ENCODE measurements at places on chromosomes 2 and 18.

DNA sequence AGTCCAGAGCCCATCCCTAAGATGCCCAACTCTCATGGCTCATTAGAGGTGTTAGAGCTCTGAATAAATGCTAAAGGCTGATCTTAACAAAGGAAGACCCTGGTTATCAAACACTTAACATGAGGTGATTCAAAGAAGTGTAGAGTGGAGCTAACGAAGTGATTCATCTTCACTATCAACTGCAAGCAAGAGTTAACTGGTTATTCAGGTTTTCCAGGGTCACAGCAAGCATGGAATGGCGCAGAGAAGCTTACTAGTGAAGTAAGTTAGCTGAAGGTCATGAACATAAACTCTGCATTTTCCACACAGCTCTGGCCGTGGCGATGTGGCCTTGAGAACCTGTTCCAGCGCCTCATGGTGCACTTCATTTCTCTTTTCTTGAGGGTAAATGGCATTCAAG, 17.0 kb downstream of the RND3 start:
- DNase-seq = no peak

GRCh38 chr2:217290467-217290866, 430.6 kb upstream of the TNP1 start:
- DNase-seq = no peak

DNA sequence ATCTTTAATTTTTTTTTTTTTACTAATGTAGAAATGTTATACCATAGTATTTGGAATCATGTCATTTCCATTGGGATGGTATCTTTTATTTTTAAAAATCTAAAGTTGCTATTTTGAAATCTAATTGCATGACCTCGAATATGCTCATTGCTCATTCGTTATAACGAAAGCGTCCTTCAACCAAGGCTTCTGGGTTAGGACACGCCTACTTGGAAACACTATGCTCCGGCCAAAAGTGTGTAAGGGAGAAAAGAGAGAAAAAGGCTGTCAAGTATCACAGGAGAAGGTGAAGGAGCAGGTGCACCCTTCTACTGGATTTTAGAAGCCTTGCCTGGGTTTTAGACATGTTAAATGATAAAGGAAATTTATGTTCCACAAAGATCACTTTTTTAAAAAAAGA, 465.9 kb upstream of the ID2 start:
- no peak for DNase-seq

- no peak for DNase-seq
Observed at GRCh38 chr18:47118981-47119380, 31.3 kb downstream of the HDHD2 start.

- no peak for DNase-seq
Observed at GRCh38 chr2:14626873-14627272, 5.6 kb upstream of the LRATD1 start.

- DNase-seq = no peak
Observed at GRCh38 chr2:228545041-228545747, 363.7 kb upstream of the SPHKAP start.

DNA sequence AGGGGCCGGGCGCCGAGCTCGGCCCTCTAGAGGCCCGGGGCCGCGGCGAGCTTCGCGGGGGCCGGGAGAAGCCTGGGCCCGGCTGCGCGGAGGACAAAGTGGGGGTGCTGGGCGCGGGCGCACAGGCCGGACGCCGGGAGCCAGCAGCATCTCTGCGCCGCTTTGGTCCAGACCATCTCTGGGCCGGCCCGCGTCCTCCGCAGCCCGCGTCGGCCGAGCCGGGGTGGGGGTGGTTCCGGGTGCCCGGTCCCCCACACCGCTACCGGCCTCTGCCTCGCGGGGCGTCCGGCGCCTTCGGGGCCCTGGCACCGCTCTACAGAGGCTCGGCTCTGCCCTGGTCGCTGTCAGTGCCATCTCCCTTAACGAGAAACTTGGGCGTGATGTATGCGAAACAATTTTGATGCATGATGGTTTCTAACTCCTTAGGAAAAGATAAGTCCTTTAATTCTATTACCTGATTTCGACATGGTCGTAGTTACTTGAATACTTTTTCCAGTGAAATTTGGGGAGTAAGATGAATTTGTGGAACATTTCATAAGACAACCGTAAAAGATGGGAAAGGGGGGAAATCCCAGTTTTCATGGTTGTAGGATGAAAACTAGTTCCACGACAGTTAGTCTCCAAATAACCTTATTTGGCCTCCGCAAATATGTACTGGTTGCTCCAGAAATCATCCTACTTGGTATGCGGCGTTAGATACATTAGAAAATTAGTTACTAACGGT, 562 bp downstream of the TWSG1 start:
- peak; percentile 19 for DNase-seq

DNA sequence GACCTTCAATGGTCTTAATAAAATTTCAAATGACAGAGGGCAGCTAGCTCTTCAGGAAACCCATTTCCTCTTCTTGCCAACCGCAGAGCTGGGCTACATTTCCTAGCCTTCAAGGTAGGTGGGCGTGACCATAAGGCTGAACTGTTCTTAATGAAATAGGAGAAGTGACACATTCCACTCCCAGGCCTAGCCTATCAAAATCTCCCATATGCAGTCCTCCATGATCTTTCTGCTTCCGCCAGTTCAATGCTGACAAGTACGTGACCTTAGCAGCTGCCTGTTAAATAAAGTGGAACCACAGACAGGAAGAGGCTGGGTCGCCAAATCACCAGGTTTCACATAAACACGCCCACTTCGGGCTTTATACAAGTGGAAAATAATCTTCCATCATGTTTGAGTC, 13.2 kb downstream of the SERPINE2 start:
- peak; percentile 2 for DNase-seq

DNA sequence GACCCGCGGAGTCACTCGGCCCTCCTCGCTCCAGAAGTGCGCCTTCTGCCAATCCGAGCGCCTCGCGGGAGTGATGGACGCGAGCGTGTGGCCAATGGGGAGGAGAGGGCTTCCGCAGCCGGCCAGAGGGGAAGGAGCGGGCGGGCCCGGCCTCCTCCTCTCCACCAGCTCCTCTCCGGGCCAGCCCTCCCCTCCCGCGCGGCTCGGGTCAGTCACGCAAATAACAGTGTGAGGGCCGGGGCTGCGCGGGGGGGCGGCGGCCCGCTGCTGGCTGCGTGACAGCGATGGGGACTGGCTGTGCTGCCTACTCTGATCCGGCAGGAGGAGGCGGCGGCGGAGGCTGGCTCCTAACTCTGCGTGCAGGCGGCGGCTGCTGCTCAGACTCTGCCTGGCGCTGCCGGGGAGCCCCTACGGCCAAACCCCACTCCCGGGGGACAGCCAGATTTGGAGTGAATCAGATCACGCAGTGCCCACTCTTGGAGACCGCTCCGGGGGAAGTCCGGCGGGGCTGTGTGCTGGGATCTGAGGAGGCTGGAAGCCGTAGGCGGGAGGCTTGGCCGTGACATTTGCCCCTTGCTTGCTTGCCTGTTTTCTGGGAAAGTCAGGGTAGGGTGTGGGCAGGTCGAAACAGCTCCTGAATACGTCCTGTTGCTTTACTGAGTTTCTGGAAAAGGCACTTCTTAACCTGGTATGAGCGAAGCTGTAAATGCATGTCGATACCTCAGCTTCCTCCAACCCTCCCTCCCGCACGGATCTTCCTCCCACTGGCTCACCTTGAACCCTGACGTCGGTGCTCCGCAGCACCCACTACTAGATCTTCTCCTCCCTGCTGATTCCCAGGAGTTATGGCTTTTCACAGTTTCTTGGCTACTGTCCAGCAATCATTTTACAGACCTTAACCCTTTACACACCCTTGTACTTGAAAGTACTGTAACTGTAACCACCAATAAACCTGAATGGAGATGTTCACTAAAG, 97.9 kb upstream of the SERTAD2 start:
- no peak for DNase-seq

DNA sequence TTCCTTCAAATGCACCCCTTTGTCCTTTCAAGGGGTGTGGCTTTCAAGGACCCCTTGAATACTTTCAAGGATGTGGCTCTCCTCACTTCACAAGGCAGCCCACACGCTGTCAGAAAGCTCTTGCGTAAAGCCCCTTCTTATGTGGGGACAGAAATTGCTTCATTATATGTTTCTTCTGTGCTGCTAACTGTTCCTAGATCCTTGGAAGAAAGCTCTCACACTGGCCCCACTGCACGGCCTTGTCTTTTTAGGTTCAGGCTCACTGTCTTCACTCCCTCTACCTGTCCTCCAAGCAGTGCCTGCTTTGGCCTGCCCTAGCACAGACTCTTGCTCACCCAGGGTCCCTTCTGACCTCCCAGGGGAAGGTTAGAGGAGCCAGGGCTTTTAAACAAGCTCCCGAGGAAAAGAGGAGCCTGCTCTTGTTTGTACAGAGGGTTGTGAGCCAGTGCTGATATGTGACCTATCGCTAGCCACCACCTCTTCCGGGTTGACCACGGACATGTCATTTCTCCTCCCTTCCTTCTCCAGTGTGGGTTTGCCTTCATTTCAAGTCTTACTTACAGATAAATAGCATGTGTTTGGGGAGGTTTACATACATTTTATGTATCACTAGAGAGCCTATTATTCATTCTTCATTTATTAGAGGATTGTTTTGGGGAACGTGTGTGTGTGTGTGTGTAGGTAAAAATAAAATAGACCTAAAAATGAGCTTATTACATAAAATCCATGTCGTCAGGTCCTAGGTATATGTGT, 94.7 kb downstream of the RTN4 start:
- no peak for DNase-seq

GRCh38 chr2:185782223-185782769, 43.7 kb downstream of the FSIP2 start:
- DNase-seq = no peak

GRCh38 chr2:171279983-171280790, 119.5 kb upstream of the TLK1 start:
- no peak for DNase-seq

DNA sequence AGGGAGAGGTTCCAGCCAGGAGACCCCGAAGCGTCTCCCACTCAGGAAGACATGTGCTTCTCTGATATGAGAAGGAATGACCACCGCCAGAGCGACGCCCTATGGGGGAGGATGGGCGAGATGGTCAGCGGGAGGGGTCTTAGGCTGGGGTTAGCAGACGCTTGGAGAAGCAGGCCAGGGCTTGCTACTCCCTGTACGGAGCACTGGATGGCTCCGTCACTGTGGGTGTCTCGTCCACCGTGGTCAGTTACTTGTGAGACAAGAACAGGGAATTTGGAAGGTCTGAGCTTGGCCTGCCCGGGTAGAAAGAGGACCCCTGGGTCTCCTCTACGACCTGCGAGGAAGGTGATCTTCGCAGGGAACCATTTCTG, 39.8 kb downstream of the TMEM18 start:
- no peak for DNase-seq
